ENCODE measurements at places on chromosomes 12 and 14.

DNA sequence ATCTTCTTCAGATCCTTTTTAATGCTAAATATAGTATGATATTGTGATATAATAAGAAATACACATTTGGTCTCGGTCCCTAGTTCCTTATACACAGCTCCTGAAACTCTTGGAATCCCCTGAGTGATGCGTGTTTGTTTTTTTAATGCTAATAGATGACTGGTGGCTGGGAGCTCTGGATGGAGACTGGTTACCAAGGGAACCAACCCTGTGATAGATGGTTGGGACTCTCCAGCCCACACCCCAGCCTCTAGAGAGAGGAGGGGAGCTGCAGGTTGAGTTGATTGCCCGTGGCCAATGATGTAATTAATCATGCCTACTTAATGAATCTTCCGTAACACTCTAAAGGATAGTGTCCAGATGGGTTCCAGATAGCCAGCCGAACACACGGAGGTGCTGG, 140.6 kb downstream of the FBXL14 start:
- DNase-seq, result no peak

GRCh38 chr12:39237004-39237403, 205.9 kb downstream of the KIF21A start:
- peak; percentile 91 for DNase-seq

- DNase-seq, result no peak
These were observed 147.2 kb downstream of the KSR2 start for GRCh38 chr12:117821480-117822175.

GRCh38 chr12:116317139-116317538, 39.6 kb upstream of the MED13L start:
- no peak for DNase-seq

- no peak for DNase-seq
These were observed 204.1 kb downstream of the STXBP6 start for GRCh38 chr14:24845851-24846250.

DNA sequence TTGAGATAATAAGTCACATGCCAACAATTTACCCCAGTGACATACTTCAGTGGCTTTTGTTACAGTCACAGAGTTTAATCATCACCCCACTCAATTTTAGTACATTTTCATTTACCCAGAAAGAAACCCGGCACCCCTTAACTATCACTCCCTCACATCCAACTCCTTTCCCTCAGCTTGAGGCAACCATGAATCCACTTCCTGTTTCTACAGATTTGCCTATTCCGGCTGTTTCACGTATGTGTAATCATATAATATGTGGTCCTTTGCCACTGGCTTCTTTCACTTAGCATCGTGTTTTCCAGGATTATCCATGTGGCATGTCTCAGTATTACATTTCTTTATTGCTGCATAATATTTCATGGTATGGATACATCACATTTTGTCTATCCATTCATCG, 147.5 kb downstream of the CFAP54 start:
- DNase-seq, result no peak

GRCh38 chr12:68200854-68201253, 24.8 kb downstream of the IL26 start:
- peak; percentile 14 for DNase-seq

All from cardiac fibroblast (primary cell).